ENCODE measurements at places on chromosomes 2 and 18.

- no peak for DNase-seq
These were observed 93.0 kb upstream of the TTC27 start for GRCh38 chr2:32534831-32535230.

GRCh38 chr18:75160364-75160763 is 48.6 kb downstream of the PTGR3 start:
- no peak for DNase-seq

DNA sequence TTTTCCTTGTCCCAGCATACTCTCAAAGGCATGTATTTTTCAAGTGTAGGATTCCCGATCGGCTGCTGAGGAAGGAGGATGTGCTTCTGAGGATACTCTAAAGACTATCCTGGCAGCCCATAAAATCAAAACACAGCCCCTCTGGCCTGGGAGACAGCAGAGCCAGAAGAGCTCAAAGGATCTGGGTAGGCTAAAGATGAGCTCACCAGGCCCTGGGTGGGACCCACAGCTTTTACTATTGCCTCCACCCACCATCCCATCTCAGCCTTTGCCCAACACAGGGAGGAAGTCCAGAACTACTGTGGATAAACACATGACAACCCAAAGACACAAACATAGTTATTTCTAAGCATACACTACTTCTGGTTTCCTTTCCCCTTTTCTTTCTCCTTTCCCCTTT is 79.1 kb upstream of the ZFP36L2 start:
- peak; percentile 98 for DNase-seq

- DNase-seq, result no peak
These were observed 45.9 kb upstream of the CNGA3 start for GRCh38 chr2:98300141-98300874.

- DNase-seq, result no peak
These were observed 2.3 kb downstream of the KLHL41 start for GRCh38 chr2:169511818-169512217.

DNA sequence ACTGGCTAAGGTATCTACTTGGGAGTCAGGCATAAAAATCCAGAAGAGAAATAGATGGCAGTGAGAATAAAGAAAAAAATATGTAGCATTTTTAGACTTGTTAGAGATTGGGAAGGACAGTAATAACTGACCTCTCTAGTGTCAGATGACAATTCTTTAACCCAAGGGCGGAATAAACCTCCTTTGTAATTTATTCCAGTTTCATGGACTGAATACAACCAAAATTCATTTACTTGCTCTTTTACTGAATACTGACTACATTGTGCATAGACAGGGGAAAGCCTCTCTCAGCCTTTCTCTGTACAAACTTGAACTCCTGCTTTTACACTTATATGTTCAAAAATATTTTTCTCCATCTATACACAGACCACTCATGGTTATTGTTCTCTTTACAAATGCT is 475.3 kb upstream of the RAB12 start:
- DNase-seq, result no peak

DNA sequence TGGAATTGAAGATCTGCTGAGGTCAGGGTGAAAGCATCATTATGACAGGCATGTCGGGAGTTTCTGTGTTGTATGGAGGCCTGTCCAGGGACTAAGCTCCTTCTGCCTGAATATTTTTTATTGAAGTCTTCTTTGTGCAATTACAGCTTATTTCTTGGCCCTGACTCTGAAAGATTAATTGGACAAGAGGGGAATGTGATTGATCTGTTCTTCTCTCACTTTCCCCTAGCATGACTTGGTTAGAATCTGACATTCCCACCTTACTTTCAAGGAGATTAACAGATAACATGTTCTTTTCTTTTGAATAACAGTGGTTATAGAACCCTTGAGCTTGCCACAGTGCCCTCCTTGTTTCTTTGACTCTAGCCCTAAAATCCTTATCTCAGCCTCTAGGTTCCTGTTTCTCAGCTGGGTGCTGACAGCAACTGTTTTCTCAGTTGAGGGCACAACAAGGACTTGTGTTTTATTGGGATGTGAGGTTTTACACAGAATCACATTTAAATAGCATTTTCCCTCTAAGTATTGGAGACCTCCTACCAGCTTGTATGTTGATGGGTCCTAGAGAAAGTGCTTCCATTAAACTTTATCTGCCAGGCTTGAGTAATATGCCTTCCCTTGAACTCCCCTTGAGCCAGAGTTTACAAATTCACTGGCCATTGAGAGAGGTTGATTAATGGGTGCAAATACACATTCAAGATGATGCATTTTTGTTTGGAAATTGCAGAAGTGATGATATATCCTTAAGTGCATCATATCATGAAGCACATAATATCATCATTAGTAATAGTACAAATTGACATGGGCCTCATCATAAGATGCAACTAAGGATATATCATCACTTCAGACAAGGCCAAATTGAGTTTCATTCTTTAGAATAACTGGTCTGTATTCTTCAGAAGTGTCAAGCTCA is 12.5 kb downstream of the TTLL4 start:
- DNase-seq, result no peak

DNA sequence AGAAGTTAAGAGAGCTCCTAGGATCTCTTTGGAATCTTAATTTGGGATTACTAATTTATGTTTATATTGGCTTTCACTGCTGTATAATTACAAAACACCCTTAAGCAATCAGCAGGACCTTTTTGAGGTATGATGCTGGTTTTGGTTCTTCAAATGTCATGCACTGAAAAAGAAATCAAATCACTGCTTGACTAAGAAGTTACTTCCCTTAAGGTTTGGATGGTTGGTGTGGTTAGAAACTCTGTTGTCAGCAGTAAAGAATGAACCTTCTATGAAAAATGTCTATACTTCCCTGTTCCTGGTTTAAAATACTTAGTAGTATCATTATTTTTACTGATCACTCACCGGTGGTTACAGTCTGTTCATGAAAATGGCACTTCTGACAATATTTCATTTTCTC is 5.5 kb downstream of the COLEC12 start:
- DNase-seq, result no peak

DNA sequence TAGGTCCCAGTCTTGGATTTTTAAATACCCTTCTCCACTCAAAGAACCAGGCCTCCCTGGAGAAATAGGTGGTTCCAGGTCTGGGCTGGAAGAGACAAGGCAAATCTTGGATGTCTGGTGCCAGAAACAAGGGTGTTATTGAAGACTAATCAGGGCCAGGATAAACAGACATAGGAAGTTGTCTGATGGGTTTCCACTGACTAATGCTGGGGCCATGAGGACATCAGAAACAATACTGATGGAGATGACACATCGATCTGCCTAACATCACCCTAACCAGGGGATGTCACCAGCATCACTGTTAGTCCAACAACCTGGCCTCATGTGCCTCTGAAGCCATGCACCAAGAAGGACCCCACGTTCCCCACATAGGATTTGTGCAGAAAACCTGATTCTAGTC is 42.5 kb upstream of the GLI2 start:
- DNase-seq, result no peak

DNA sequence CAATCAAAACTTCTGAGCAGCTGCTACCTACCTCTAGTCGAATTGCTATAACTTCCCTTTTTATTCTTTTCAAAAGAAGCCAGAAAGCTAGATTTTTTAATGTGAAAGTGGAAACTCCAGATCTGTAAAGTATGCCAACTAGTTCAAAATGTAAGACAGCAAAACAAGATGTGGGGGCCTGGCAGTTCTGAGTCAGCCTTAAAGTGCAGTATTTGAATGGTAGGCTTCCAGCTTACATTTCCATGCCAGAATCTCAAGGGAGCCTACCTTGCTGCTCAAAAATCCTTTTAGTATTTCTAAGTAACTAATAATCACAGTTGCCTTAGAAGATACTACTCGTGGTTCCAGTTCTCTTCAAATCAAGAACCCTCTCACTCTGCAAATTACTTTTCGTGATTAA is 1288.7 kb downstream of the LRP1B start:
- DNase-seq, result no peak

GRCh38 chr18:35941299-35941698 is 31.2 kb upstream of the RMP24 start:
- DNase-seq, result no peak

GRCh38 chr2:124316881-124317605 is 292.0 kb downstream of the CNTNAP5 start:
- DNase-seq, result peak; percentile 47

- DNase-seq, result no peak
These were observed 547.0 kb upstream of the ACVR2A start for GRCh38 chr2:147297820-147298219.

GRCh38 chr2:99974682-99975375 is 167.6 kb downstream of the AFF3 start:
- no peak for DNase-seq

DNA sequence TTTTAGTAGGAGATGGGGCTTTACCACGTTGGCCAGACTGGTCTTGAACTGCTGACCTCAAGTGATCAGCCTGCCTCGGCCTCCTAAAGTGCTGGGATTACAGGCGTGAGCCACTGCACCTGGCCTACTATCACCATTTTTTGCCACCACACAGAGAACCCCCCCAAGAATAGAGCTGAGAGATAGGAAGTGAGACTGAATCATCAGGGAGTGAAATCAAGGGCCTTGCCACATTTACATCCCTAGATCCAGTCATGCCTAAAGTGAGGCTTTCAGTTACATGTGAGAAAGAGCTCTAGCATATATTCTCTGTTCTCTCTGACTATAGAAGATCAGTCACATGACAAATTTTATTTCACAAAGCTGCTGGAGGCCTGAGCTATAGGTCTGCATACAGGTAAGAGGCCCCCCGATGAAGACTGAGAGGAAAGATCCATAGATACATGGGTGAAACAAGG is 28.0 kb upstream of the KCMF1 start:
- DNase-seq, result no peak

GRCh38 chr2:179036353-179036905 is 13.5 kb downstream of the CCDC141 start:
- no peak for DNase-seq

DNA sequence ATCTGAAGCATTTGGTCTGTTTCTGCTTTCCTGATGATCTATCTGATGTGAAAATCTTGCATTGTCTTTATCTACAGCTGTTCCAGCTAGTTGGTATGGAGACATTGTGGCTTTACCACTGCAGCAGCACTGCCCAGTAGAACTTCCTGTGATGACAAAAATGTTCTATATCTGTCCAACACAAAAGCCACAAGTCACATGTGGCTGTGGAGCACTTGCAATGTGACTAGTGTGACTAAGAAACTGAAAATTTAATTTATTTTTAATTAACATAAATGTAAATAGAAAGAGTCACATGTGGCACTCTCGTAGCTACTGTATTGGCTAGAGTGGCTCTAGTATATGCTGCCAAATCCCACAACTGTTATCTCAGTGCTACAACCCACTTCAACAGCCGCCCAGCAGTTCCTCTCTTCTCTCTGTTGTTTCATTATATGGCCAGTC is 425.7 kb downstream of the SETBP1 start:
- peak; percentile 10 for DNase-seq

Measured in umbilical cord (tissue), 2 donors.